ENCODE measurements at places on chromosomes 11 and 22.
A peak's percentile ranks its signal among the peaks of the same experiment; 100 is the strongest.

GRCh38 chr11:104547996-104548661 lies 350.1 kb downstream of the CASP12 start:
- DNase-seq: no peak

DNA sequence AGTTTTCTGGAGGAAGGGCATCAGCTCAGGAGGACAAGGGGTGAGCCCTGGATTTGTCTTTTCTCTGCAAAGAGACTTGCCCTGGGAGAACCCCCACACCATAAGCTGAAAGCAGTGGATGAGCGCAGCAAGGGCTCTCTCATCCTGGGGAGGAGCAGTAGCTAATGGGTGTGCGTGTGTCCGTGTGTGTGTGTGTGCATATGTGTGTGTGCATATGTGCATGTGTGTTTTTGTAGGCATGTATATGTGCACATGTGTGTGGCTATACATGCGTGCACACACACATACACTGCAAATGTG lies 45.3 kb downstream of the SMIM38 start:
- DNase-seq: no peak

- no peak for DNase-seq
These were observed 7.0 kb downstream of the PRSS23 start for GRCh38 chr11:86807360-86807759.

- no peak for DNase-seq
These were observed 41.5 kb upstream of the TP53I11 start for GRCh38 chr11:44992181-44992582.

DNA sequence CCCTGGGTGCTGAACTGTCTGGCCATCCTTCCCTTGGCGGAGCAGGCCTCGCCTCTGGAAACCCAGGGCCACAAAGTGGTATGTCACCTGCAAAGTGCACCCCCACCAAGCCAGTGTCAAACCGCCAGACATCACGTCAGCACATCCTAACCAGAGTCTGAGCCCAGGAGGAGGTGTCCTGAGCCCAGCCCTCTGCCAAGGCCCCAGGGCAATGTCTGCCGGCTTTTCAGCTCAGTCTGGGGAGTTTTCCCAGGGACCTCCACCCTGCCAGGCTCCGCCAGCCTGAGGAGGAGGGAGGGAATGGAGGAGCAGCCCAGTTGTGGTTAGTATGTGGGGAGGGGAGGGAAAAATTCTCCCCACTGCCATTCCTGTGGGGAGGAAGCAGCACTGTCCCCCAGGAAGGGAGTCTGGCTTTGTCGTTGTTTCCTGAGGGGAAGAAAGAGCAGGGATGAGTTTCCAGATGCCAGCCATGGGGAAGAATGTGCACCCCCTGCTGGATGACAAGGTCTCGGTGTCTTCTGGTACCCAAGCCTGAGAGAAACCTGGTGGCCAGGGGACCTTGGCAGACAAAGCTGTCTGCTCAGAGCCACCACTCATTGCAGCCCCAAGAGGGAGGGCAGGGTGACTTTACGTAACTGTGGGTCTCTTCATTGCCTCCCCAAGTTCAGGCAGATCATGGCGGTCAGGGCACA lies 81.4 kb upstream of the CD82 start:
- no peak for DNase-seq

- no peak for DNase-seq
These were observed 26.0 kb upstream of the FLI1 start for GRCh38 chr11:128667873-128668272.

DNA sequence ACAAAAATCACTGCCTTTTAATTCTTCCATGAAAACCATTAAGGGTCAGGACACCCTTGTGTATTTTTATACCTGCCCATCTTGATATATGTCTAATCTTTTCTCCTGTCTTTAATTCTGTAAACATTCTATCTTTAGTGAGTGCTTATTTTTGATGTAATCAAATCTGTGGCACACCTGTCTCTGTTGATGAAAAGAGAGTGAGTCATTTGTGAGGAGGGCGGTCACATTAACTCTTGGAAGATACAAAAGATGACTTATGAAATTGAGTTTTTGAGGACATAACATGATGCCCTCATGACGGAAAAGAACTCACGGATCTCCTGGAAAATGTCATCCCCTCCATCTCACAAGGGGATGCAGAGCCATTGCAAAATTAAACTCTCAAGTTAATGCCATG lies 206.5 kb upstream of the PGR start:
- no peak for DNase-seq

- no peak for DNase-seq
These were observed 20.5 kb upstream of the SCGB1A1 start for GRCh38 chr11:62398011-62398994.

DNA sequence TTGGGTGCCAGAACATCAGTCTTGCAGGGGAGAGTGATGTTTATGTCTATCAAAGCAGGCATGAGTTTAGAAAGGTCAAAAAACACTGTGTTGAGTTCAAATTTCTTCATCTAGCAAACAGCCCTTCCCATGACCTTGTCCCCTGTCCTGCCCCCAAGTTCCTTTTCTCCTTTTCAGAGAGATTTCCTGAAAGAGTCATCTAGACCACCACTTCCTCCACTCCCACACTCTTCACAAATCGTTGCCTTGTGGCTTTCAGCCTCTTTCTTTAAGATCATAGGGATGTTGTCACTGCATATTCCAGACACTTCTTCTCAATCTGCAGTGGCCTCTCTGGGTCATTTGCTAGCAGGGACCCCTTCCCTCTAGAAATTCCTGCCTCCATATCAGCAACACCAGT lies 290.5 kb downstream of the TENM4 start:
- DNase-seq: no peak

DNA sequence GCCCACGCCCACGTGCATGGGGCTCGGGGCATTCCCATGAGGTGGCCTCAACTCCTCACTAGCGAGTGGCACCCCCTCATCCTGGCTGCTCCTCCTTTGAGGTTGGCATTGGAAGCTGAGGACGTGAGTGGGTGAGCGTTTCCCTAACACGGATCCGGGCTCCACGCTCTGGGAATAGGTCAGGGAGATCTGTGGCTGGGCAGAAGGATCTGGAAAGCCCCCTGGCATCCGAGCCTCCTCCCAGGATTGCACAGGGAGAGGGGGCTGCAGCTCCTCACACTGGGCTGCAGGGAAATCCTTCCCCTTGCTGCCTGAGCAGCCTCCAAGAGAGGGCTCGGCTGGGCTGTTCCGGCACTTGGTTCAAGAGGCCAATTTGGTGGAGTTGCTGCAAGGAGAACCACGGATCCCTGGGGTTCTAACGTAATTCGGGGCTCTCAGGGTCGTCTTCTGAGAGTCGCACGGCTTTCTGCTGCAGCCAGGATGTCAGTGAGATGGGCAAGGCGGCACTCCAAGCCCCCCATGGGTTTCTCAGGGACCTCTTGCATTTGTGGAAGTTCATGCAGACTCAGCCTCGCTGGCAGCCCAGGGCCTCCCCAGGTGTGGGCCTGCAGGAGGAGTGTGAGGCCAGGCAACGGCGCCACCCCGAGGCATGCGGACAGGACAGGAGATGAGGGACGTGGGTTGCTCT lies 1119.0 kb downstream of the BRD1 start:
- no peak for DNase-seq

GRCh38 chr22:27253108-27253902 lies 548.3 kb downstream of the MN1 start:
- no peak for DNase-seq

DNA sequence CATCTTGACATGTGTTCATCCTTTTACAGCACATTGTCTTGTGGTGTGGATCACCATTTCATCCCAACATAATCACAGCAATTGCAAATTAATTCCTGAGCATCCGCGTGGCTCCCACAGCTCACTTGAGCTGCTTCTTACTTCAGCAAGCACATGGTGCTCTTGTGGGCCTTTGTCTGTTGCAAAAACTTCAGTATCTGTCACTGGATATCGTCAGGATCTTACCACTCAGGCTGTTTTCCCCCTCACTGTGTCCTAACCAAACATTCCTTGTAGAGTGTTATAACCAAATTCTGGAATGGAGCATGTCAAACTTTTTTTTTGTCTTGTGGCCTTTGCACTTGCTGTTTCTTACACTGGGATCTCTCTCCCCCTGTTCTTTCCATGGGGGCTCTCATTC lies 683.1 kb upstream of the ARHGAP42 start:
- DNase-seq: no peak

DNA sequence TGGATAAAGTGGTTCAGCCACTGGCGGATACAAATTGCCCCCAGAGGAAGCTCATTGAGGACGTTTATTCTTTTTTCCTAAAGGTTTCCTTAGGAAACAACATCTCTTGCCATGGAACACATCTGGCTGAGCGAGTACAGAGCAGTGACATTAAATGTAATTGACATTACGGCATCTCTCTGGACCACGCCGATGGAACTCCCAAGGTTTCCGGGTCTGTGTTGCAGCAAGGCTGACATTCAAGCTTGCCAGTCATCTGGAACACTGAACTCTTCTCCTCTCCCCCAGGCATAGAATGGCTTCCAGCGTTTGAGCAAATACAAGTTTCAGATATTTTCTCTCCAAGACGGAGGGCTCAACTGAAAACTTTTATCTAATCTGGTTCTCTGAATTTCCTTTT lies 42.1 kb downstream of the CLMP start:
- DNase-seq: no peak

DNA sequence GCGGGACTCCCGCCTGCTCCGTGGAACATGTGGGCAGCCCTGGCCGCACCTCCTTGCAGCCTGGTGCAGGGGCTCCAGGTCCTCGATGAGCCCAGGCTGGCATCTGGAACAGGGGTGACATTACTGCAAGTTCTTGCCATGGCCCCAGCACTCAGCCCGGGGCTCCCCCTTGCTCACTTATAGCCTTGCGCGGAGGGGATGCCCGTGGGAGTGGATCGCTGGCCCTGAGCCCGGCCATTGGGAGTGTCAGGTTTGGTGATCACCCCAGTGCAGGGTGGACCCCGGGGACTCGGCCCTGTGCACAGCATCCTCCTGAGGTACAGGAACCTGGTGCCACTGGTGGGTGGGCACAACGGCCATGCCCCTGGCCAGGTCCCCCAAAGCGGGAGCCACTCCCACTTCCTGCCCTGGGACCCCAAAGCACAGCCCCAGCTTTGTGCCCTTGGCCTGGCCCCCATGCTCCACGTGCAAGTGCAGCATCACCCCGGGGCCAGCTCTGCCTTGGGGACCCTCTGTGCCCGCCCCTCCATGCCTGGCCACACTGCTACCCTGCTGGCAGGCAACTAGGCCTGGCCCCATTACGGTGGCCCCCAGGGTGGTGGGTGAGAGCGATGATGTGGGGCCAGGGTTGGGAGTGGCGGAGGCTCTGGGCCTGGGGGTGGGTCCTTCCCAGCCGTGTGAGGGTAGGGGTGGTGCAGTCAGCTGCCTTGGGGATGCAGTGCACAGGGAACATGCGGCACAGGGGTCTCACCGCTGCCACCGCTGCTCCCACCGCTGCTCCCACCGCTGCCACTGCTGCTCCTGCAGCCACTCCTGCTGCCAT lies 439.8 kb downstream of the TBC1D22A start:
- DNase-seq: no peak

DNA sequence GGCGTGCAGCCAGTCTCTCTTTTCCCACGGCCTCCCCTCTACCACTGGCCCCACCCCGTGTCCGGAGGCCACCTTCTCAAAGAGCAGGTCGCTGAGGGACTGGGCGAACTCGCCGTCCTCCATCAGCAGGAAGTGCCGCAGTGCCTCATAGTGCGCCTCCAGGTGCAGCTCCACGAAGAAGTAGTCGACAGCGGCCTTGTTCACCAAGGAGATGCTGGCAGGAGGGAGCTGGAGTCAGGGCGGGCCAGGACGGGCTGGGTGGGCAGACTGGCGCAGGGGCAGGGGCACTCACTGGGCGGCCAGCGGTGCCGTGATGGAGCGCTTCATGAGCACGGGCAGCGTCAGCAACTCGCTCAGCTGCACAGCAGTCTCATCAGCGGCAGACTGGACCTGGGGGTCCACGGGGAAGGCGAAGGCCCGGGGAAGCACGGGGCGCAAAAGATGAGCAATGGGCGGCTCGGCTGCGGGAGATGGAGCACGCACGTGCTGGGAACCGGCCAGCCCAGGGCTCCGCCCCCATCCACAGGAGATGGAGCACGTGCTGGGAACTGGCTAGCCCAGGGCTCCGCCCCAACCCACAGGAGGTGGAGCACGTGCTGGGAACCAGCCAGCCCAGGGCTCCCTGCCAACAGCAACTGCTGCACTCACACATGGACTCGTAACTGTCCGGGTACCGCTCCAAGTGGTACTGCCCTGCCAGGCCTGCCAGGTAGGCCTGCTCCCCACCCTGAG lies 18.4 kb downstream of the SELENOO start:
- DNase-seq: peak; percentile 82

DNA sequence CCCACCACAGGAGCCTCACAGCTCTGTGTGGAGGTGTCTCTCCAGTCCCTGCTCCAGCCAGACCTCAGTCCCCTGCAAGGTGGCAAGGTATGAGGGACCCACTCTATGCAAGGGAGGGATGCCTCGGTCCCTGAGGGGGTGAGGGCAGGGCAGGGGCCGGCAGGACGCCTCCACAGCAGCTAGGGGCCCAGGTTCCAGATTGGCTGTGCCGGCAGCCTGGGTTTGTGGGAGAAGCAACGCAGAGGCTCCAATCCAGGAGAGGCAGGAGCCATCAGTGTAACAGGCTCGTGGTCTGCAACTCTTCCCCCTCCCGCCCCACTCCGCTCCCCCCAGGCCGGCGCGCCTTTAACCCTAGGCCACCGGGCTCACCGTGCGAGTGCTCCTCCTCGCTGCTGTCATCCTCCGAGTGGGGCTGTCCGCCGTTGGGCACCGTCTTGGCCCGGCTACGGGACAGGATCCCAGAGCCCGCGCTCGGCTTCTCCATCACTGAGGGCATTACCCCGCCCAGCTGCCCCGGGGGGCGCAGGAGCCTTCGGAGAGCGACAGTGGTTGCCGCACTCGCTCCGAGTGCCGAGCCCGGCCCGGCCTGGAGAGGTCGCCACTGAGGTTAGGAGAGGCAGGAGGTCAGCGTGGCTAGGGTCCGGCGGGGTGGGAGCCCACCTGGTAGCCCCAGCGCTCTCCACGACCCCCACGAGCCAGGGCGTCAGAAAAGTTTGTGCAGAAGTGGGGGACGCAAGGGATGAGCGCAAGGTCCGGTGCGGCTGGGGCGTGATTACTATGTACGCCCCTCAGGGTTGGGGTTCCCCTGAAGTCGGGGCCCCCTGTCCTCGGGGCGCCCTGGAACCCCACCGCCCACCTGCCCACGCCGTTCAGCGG lies 765 bp downstream of the RCOR2 start:
- no peak for DNase-seq

GRCh38 chr11:1912289-1912878 lies 7.1 kb upstream of the TNNT3 start:
- DNase-seq: no peak

Data from brain pericyte (primary cell).